NCI-H187 (cell line): ENCODE measurements at places on chromosomes 11 and 22.

- no peak for DNase-seq
Measured at GRCh38 chr11:66885950-66886440, 29.1 kb downstream of the LRFN4 start.

- DNase-seq: no peak
Measured at GRCh38 chr22:21445437-21446127, 21.6 kb upstream of the TMEM191C start.

GRCh38 chr11:122750049-122750448 lies 88.3 kb upstream of the CRTAM start:
- no peak for DNase-seq

GRCh38 chr11:72421351-72421750 lies 13.0 kb downstream of the CLPB start:
- no peak for DNase-seq

GRCh38 chr22:22684580-22685561 lies 40.5 kb downstream of the GGTLC2 start:
- DNase-seq: no peak

- DNase-seq: no peak
Measured at GRCh38 chr11:7004482-7004881, 15.7 kb downstream of the ZNF214 start.

- no peak for DNase-seq
Measured at GRCh38 chr11:122193457-122193856, 77.4 kb upstream of the BLID start.

GRCh38 chr11:65640483-65641296 lies 2.8 kb downstream of the SIPA1 start:
- DNase-seq: no peak

DNA sequence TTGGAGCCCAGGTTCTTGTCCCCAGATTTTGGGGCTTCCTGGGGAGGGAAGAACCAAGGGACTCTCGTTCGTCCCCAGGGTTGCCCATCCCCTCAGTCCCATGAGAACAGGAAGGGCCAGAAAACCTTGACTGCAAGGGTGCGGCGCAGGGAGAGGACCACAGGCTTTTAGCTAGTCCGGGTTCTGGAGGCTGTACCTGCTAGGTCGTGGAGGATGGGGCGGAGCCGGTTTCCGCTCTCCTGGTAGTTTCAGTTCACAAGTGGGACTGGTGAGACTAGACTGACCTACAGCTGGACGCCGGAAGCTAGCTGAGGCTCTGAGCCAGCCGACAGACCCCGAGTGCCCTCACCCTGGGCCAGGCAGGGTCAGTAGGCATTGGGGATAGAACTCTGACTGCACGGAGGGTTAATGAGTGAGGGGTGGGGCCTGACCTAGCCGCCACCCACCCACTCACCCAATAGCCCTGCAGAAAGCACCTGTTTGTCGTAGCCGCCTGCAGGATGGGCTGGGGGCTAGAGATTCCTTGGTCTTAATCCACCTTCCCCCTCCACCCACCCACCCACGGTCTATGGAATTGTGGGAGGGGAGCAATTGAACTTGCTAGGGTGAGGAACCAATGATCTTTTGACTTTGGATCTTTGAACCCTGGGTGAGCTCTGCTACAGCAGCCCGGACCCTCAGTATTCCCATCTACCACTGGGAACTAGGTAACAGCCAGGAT lies 1.5 kb downstream of the MAFF start:
- no peak for DNase-seq

DNA sequence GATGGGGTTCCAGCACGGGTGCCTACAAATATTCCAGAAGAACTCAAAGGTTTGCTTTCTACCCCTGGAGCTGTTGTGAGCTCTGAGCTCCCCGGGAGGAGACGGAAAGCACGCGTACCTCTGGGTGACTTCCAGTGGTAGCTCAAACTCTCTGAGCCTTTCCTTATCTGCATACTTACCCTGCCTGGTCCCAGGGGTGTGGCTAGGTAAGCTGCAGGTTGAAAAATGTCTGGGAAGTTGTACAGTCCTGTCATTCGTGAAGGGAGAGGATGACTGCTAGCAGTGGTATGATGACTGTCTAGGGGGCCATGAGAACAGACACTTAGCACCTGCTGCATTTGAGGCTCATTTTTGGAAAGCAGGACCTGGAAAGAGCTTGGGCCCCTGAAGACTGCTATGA lies 111.5 kb downstream of the DSCAML1 start:
- DNase-seq: no peak

GRCh38 chr11:15988693-15989231 lies 367.6 kb downstream of the SOX6 start:
- DNase-seq: no peak

DNA sequence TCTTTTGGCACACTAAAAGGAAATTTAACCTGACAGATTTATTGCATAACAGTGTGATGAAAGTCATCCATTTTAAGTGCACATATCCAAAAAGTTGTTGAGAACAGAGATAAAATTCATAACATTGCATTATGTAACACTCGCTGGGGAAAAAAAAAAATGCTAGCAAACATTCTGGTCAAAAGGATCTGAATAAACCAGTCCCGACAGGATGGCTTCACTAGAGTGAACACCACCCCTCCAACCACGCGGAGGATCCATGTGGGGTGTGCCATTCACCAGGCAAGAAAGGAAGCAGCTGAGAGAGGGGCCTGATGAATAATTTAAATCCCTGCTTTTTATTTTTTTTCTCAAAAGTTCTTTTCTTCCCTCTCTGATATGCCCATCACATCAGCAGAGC lies 258.7 kb downstream of the DCDC1 start:
- no peak for DNase-seq

- DNase-seq: no peak
Measured at GRCh38 chr11:131656179-131656838, 285.9 kb downstream of the NTM start.

GRCh38 chr22:39446239-39446721 lies 10.5 kb upstream of the MGAT3 start:
- DNase-seq: no peak

- DNase-seq: no peak
Measured at GRCh38 chr11:66230978-66231377, 37.5 kb upstream of the RAB1B start.

- DNase-seq: no peak
Measured at GRCh38 chr22:18110194-18110953, at the start of gene TUBA8. Gene TUBA8, plus strand, starts transcription at chr22:18110809. Its CDS starts 57 bp downstream, at chr22:18110866.

- DNase-seq: no peak
Measured at GRCh38 chr11:103806130-103806895, 230.1 kb upstream of the DDI1 start.

GRCh38 chr11:67489203-67489884 lies 6.5 kb downstream of the AIP start:
- no peak for DNase-seq

DNA sequence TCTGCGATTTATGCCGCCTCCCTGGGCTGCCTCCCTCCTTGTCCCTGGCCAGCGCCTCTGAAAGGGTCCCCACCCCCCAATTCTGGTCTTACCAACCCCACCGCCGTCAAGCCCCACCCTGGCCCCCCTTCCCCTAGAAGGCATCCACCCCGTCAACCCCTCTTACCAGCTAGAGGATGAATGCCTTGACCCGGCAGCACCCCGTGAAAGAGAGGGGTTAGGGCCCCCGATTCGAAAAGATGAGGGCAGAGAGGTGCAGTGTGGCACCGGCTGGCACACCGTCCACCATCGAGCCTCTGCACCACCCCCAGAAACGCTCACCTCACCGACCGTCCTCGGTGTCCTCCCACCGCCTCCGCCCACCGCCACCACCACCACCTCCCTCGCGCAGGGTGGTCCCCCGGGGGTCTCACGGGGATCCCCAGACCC lies 559 bp downstream of the ELFN2 start:
- DNase-seq: no peak

- DNase-seq: no peak
Measured at GRCh38 chr11:62022211-62022610, 54.8 kb upstream of the FTH1 start.

DNA sequence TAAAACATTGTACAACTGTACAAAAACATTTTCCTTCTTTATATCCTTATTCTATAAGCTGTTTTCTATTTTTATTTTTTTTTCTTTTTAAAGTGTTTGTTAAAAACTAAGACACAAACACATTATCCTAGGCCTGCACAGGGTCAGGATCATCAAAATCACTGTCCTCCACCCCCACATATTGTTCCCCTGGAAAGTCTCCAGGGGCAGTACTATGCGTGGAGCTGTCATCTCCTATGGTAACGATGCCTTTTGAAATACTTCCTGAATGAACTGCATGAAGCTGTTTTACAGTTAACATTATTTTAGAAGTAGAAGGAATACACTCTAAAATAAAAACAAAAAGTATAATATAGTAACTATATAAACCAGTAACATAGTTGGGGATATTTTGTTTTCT lies 67.2 kb downstream of the ZC3H12C start:
- no peak for DNase-seq

- DNase-seq: no peak
Measured at GRCh38 chr22:33785283-33785968, 134.8 kb downstream of the LARGE1 start.

- DNase-seq: no peak
Measured at GRCh38 chr11:15944460-15944859, 411.9 kb downstream of the SOX6 start.

DNA sequence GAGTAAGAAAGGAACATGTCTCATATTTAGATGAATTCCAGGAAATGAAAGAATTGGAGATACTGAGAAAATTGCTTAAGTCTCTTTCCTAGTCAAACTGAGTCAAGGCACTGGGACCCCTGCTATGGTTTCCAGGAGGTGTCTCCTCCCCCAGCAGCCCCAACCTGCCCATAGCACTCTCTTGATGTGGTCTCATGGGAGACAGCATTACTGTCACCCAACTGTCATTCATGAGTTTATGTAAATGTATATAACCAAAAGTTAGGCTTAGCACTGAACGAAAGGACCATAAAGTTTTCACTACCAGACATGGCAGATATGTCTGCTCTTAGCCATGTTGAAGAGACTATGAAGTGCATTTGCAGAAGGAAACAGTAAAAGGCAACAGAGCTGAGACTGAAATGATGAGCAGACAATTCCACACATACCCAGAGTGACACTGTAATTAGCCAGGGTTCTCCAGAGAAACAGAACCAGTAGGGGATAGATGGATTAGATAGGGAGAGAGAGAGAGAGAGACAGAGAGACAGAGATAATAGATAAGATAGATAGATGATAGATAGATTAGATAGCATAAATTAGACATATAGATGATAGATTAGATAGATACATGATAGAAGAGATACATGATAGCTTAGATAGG lies 328.1 kb downstream of the BRD1 start:
- no peak for DNase-seq

- DNase-seq: no peak
Measured at GRCh38 chr22:43262990-43263644, 76.2 kb upstream of the TTLL12 start.

DNA sequence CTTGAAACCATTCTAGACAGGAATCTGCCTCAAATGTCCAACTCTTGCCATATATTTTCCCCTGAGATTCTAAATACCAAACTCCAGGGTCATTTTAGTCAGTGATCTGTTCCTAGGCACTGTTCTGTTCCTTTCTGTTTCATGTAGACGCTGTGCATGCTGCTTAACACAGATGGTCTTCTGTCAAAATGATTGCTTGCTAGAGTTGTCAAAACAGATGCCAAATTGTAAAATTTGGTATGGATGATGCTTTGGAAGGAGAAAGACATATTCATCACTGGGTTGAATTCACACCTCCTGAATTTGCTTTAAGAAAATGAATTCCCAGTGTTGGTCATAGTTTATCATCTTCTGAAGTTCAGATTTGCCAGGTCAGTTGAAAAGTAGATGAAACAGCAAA lies 425.9 kb downstream of the ETS1 start:
- no peak for DNase-seq
